ENCODE measurements at places on chromosomes 13 and 19.

- DNase-seq, result no peak
Measured at GRCh38 chr13:72399351-72399750, 328.1 kb downstream of the MZT1 start.

DNA sequence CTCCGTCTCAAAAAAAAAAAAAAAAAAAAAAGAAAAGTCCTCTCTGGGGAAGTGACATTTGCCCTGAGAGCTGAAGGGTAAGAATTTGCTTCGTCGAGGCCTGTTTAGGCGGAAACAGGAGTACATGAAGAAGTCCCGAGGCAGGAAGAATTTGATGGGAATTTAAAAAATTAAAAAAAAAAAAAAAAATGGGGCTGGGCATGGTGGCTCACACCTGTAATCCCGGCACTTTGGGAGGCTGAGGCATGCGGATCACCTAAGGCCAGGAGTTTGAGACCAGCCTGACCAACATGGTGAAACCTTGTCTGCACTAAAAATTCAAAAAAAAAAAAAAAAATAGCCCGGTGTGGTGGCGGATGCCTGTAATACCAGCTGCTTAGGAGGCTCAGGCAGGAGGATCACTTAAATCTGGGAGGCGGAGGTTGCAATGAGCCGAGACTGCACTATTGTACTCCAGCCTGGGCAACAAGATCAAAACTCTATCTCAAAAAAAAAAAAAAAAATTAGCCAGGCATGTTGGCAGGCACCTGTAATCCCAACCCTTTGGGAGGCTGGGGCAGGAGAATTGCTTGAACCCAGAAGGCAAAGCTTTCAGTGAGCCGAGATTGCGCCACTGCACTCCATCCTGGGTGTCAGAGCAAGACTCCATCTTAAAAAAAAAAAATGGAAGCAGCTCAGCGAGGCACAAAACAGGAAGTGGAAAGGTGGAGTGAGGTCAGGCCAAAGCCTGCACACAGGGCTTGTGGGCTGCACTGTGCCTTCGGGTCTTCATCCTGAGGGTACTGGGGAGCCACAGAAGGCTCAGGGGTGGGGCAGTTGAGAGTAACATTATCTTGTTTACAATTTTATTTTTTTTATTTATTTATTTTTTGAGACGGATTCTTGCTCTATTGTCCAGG lies 4.9 kb downstream of the BAX start:
- DNase-seq, result no peak

DNA sequence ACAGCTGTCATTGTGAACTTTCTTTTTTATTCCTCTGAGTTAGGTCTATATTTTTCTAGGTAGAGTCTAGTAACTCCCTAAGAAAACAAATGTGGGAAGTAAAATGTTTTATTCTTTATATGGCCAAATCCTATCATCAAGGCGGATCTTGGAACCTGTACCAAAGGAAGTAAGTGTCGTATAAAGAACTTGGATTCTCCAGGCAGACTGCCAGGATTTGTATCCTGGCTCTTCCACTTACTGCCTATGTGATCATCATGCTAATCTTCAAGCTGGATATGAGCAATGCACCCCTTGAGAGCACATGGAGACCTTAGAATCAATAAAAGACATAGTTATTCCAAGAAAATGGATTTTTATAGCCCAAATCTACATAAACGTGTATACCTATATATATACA lies 286.5 kb downstream of the PCDH17 start:
- DNase-seq, result no peak

DNA sequence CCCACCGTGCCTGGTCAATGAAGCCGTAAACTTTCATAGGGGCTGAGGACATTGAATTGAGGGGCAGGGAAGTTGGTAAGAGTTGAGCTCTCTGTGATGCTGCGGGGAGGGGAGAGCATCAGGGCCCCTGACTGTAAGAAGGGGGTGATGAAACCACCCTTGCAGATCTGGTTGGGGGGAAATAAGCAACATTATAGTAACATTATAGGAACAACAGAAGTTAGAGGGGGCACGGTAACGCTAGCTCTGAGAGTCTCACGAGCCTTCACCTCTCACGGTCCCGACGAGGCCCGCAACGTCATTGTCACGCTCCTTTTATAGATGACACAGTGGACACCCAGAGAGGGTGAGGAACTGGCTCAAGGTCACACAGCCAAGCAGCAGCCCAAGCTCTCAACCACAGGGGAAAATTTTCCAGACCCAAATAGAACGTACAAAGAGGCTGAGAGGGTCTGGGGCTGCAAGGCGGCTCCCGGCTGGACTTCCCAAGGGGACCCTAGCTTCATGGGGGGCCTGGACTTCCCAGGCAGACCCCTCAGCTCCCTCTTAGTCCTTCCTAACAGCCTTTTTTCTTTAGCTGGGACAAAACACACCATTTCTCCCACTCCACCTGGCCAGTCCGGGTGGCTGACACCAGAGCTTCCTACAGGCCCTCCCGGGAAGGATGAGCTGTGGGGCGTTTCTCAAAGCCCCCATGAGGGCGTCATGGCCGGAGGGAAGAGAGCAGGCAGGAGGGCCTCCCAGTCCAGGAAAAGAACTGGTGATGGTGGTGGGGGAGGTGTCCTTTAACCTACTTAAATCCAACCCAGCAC lies 4.1 kb downstream of the TLE5 start:
- DNase-seq, result no peak

DNA sequence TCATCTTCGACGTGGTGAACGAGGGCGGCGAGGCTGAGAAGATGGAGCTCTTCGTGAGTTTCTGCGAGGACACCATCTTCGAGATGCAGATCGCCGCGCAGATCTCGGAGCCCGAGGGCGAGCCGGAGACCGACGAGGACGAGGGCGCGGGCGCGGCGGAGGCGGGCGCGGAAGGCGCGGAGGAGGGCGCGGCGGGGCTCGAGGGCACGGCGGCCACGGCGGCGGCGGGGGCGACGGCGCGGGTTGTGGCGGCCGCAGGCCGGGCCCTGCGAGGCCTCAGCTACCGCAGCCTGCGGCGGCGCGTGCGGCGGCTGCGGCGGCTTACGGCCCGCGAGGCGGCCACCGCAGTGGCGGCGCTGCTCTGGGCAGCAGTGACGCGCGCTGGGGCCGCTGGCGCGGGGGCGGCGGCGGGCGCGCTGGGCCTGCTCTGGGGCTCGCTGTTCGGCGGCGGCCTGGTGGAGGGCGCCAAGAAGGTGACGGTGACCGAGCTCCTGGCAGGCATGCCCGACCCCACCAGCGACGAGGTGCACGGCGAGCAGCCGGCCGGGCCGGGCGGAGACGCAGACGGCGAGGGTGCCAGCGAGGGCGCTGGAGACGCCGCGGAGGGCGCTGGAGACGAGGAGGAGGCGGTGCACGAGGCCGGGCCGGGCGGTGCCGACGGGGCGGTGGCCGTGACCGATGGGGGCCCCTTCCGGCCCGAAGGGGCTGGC lies 52.6 kb downstream of the MAP4K1 start:
- no peak for DNase-seq

GRCh38 chr13:59452189-59452890 lies 711.4 kb downstream of the DIAPH3 start:
- no peak for DNase-seq

DNA sequence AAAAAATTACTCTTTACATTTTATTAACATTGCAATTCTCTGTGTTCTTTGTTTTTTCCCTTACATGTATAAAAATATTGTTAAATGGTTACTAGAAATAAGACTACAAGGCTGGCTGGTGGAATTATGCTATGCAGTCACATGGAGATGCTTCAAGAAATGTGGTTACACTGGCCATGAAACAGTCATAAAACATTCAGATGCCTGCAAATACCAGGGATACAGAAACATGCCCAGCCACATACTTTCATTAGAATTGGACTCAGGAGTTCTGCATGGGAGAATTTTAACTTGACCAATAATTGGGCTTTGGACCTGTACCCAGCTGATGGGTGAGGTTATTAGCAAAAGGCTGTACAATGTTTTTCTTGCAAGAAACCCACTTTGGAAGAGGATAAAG lies 1407.7 kb upstream of the SLC10A2 start:
- DNase-seq, result no peak

- no peak for DNase-seq
Measured at GRCh38 chr19:35410487-35410886, 37.6 kb upstream of the FFAR2 start.

DNA sequence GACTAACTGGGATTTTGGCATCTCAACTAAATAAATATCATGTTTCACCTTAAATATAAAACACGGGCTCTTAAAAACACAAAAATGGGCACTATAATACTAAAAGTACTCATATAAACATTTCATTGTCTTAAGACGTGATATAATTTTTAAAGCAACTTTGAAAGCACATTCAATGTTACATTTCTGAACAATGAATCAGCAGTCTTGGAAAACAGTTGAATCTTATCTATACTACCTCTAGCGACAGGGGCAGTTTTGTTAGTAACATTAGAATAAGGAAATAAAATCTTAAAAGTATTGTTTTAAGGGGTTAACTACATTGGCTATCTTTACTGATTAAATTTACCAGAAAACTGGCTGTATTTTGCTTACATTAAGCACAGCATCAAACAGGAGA lies 156.9 kb downstream of the UGGT2 start:
- no peak for DNase-seq

- no peak for DNase-seq
Measured at GRCh38 chr19:24054044-24054935, 32.7 kb upstream of the ZNF254 start.
